ENCODE measurements at places on chromosomes 11 and 22. TPM values are rescaled to one million over a fixed set of nuclear protein-coding genes. Genes with fewer than 3 reads are reported as not detected.

DNA sequence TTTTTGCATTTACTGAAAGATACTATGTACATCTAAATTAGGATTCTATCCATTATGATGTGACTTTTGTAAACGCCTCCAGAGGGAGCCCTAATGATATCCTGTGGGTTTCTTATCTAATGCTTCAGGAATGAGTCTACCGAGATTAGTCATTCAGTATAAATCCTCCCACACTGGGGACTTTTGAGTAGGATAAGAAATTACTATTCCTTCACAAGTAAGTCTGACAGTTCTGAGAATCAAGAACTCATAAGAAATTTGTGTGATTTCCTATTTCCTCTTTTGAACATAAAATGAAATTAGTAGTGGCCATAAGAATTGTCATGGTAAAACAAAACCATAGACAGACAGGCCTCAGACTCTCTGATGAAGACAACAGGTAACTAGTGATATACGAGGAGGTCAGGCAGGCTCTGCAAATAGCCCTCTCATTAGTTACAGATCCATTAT is 10.0 kb upstream of the OR5M1 start:
- no peaks in the 10 kb centered on the region for H3K27me3 ChIP-seq
- no peak overlapping the region for H3K4me3 ChIP-seq
- H3K27ac ChIP-seq = no peak overlapping the region
- H3K4me1 ChIP-seq = no peaks in the 10 kb centered on the region

Gene FGF19
- not detected for total RNA-seq

Gene AQP11
- total RNA-seq = 1.9 TPM

Gene MIAT
- total RNA-seq = 3.3 TPM

GRCh38 chr11:35675901-35676610 is 13.5 kb downstream of the TRIM44 start:
- H3K4me1 ChIP-seq = no peaks in the 10 kb centered on the region
- no peaks in the 10 kb centered on the region for H3K36me3 ChIP-seq
- no peak overlapping the region for H3K27ac ChIP-seq
- no peak overlapping the region for H3K4me3 ChIP-seq
- H3K27me3 ChIP-seq = no peaks in the 10 kb centered on the region
- no peak for DNase-seq

Gene CLTCL1
- total RNA-seq = 20.5 TPM

Gene WNT11
- 8.8 TPM for total RNA-seq

Gene INPP5J
- total RNA-seq = 1.2 TPM

GRCh38 chr11:21428796-21429195 is 759.4 kb downstream of the NELL1 start:
- DNase-seq = no peak
- H3K36me3 ChIP-seq = no peaks in the 10 kb centered on the region
- no peaks in the 10 kb centered on the region for H3K4me1 ChIP-seq
- H3K27ac ChIP-seq = no peak overlapping the region
- H3K27me3 ChIP-seq = no peaks in the 10 kb centered on the region

DNA sequence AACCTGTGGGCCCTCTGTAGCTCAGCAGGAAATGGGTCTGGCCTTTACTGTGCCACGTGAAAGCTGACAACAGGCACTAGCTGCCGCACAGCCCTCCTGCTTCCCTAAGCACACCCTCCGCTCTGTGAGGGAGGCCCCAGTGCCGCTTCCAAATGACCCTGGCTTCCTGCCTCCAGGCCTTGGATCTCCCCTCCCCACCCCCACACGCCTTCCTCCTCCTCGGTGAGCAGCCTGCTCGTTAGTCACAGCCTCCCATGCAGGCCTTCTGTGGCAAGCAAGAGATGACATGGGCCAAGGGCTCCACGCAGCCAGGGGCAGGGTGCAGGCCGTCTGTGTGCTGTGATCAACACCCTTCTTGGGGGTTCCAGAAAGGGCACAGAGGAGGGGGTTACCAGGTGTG is 15.3 kb upstream of the RASL10A start:
- H3K27me3 ChIP-seq = no peaks in the 10 kb centered on the region
- no peaks in the 10 kb centered on the region for H3K4me1 ChIP-seq
- DNase-seq = peak; percentile 82
- no peak overlapping the region for H3K4me3 ChIP-seq

Gene C11orf16
- total RNA-seq = not detected

Gene IGLL1
- not detected for total RNA-seq

DNA sequence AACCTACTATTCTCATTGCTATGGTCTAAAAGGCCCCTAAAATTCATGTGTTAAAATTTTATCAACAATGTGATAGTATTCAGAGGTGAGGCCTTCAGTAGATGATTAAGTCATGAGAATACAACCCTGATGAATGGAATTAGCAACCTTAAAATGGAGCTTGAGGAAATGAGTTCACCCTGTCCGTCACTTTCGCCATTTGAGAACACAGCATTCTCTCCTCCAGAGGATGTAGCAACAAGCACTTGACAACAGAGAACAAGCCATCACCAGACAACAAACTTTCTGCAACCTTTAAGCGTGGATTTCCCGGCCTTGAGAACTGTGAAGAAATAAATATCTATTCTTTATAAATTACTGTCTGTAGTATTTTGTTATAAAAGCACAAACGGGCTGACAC is 197.0 kb downstream of the SBF2 start:
- H3K4me1 ChIP-seq = no peaks in the 10 kb centered on the region
- H3K27ac ChIP-seq = no peak overlapping the region
- no peak overlapping the region for H3K4me3 ChIP-seq
- no peak for DNase-seq
- H3K36me3 ChIP-seq = no peaks in the 10 kb centered on the region

DNA sequence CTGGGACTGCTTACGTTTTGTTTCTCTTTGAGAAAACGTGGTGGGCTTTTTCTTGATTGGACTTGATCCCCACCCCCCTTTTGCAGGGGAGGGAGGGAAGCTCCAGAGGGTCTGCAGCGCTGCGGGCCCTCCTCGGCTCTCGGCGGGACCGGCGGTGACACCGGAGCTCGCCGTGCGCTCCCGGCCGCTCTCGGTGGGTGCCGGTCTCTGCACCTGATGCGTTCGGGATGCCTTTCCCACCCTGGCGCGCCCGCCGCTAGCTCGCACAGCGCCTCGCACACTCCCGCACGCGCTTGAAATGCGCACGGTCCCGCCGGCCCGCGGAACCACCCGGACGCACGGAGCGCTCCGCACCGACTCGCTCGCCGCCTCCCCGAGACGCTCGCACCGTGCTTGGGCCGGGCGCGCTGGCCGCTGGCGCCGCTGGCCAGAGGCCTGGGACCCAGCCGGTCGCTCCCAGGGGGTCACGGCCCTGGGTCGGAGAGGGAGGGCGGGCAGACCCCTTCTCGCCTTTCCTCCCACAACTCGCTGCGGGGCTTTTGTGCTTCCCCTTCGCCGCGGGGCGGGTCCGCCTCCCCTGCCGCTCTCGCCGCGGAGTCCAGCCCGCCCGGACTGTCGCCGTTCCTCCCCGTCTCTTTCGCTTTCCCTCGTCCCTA is 1.0 kb downstream of the ZBTB16 start:
- peak overlapping the region; percentile 99 for H3K27ac ChIP-seq
- H3K27me3 ChIP-seq = no peaks in the 10 kb centered on the region
- DNase-seq = no peak
- no peaks in the 10 kb centered on the region for H3K36me3 ChIP-seq
- peak overlapping the region; percentile 98 for H3K4me3 ChIP-seq
- H3K4me1 ChIP-seq = peaks cover 16% of the 10 kb centered on the region

Gene DHCR7
- total RNA-seq = 19.0 TPM

DNA sequence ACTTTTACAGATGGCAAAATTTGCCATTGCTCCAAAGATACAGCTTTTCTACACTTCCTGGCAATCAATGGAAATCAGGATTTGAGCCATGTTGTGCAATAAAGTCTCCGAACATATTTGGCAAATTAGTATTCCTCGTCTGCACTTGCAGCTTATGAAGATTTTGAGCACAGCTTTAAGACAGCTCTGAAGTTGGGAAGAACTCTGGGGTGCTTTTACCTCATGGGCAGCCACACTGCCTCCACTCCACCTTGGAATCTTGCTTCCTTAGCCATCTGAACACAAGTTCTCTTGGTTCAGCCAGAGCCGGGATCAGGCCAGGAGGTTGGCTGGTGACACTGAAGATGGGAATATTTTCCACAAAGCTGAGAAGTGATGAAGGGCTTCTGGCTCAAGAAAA is 191.2 kb downstream of the CWF19L2 start:
- H3K27ac ChIP-seq = no peak overlapping the region
- H3K27me3 ChIP-seq = no peaks in the 10 kb centered on the region
- H3K36me3 ChIP-seq = no peaks in the 10 kb centered on the region
- H3K4me1 ChIP-seq = no peaks in the 10 kb centered on the region
- H3K4me3 ChIP-seq = no peak overlapping the region
- no peak for DNase-seq

Gene GLB1L3
- total RNA-seq = 1.4 TPM

- DNase-seq = no peak
- no peak overlapping the region for H3K27ac ChIP-seq
- H3K4me3 ChIP-seq = no peak overlapping the region
- no peaks in the 10 kb centered on the region for H3K27me3 ChIP-seq
- H3K4me1 ChIP-seq = no peaks in the 10 kb centered on the region
These were observed 425.9 kb downstream of the TMEM135 start for GRCh38 chr11:87463486-87464102.

Gene ANO5
- total RNA-seq = 3.8 TPM

DNA sequence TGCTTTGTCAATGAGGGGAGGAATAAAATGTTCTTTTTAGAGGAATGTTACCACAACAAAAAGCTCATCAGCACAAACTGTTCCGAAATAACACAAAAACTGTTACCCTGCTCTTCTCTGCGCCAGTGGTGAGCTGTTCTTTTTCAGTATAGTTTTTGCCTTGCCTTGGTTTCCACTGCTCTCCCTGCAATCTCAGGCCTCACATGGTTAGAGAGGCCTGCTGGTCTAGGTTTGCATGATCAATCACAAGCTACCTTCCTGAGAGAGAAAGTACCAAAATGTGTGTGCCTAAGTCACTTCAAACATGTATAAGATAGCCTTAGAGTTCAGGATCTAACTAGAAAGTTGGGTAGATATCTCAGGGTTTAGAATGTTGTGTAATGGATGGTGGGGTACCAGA is 114.6 kb downstream of the STIM1 start:
- no peak overlapping the region for H3K4me3 ChIP-seq
- DNase-seq = no peak
- H3K36me3 ChIP-seq = no peaks in the 10 kb centered on the region
- no peaks in the 10 kb centered on the region for H3K4me1 ChIP-seq
- H3K27ac ChIP-seq = no peak overlapping the region

- DNase-seq = no peak
- no peak overlapping the region for H3K27ac ChIP-seq
- H3K4me1 ChIP-seq = no peaks in the 10 kb centered on the region
- no peak overlapping the region for H3K4me3 ChIP-seq
- H3K27me3 ChIP-seq = no peaks in the 10 kb centered on the region
- no peaks in the 10 kb centered on the region for H3K36me3 ChIP-seq
These were observed 29.1 kb upstream of the AQP11 start for GRCh38 chr11:77560605-77561004.

DNA sequence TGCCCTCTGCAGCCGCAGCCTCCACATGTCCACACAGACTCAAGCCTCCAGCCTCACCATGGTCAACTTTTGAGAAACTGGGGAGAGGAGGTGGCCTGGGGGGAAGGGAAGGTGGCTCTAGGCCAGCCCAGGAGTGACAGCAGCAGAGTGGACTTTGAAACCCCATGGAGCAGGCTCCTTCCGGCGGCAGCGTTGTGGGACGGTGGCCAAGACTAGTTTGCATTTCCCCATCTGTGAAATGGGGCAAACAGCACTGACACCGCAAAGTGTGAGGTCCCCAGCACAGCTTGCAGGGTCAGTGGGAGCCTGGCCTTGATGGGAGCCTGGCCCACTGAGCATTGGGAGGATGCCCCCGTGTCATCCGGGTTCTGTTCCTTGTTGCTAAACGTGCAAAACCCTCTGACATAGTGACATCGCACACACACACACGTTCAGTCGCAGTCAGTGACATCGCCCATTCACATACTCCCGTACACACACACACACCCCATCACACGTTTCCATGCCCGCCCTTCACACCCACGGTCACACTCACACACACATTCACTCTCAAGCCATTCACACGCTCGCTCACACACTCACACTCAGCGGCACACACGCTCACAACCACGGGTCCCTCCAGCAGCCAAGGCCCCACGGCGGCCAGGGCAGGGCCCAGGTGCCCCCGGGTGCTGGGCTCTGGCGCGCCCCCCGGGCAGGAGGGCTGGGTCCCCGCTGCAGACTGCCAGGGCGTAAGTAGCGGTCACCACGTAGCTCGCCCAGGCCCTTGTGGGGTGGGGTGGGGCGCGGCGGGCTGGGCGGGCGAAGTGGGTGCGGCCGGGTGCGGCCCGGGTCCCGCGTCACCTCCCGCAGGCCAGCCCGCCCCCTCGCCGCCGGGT is 585 bp downstream of the CYB5R3 start:
- H3K4me1 ChIP-seq = peaks cover 34% of the 10 kb centered on the region
- H3K27me3 ChIP-seq = no peaks in the 10 kb centered on the region
- peak overlapping the region; percentile 77 for H3K4me3 ChIP-seq
